GM04504 (cell line): ENCODE measurements at places on chromosomes 1 and 21.

DNA sequence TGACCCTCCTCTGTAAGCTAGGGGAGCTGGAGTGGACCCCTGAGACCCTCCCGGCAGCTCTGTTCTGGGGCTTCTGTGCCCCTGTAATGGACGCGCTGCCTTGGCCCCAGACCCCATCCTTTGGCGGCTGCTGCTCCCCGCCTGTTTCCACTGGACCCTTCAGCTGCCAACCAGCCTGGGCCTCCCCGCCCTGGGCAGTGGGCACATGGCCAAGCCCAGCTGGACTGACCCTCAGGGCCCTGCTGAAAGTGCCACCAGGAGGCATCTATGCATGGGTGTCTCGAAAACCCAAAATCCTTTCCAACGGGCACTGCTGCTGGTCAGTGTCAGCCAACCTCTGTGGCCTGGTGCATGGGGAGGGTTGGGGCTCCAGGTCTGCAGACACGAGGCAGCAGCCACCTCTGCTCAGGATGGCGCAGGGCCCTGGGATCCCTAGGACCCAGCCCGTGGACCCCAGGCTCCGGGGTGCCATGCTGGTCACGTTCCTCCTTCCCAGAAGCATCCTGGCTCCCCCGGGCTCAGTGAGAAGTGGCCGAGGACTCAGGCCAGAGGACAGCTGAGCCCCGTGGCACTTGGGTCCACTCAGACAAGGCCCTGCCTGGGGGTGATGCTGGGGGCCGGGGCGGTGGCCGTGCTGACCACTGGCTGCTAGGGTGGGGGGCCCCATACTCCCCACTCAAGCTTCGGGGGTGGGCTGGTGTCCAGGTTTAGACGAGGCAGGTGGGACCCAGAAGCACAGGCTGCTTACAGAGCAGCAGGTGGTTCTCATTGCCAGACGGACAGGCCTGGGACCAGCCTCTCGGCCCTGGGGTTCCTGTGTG lies 46.9 kb downstream of the SLX9 start:
- no peak for DNase-seq

DNA sequence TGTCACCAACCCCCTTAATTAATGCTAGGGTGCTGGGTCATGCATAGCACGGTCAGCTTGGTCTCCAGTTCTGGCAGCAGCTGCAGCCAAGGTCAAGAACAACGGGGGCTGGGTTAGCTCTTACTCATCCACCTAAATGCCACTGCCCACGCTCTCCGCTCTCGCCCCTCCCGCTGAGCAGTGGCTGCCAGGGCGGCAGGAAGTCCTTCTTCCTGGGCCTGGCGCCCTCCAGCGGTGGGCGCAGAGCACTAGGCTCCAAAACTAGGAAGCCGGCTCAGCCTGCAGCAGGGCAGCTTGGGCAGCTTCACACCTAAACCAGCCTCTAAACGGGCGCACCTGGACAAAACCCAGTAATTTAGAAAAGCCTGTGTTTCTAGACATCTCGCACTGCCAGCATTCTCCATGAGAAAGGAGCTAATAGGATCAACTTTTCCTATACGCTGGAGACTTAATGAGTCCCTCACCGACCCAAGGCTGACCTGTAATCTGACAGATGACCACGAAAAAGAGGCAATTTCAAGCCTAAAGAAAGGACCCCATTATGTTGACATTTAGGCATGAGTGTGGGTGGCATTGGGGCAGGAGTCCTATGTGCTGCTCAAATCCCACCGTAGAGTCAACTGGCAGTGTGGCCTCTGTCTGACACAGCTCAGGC lies 78.4 kb upstream of the LRRN2 start:
- DNase-seq = peak; percentile 27

- no peak for DNase-seq
These were observed 10.5 kb upstream of the GNG12 start for GRCh38 chr1:67843746-67844145.

- DNase-seq = peak; percentile 16
These were observed at the start of gene PSEN2 for GRCh38 chr1:226870401-226871279. TSS of gene PSEN2 (plus strand) at chr1:226870616. CDS start at chr1:226881908, 11,292 bp downstream.

- no peak for DNase-seq
These were observed 94.1 kb downstream of the COL24A1 start for GRCh38 chr1:86062453-86062852.
